ENCODE measurements at places on chromosomes 3 and 15. TPM values are rescaled to one million over a fixed set of nuclear protein-coding genes. Genes with fewer than 3 reads are reported as not detected.
A peak's percentile ranks its signal among the peaks of the same experiment; 100 is the strongest.

DNA sequence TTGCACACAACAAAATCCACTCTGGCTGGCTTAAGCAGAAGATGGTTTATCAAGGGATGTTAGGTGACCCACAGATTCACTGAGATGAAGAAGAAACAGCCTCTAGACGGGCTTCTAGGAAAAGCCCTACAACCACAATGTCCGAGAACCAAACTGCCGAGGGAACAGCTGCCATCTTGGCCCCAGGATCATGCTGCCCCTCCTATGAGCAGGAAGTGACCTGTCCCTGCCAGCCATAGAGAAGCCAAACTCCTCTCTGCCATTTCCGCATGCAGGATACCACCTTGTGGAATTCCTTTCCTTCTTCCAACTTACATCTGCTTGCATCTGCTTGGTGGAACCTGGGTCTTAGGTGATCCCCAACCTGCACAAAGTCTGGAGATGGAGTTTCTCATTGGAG is 11.4 kb upstream of the POMGNT2 start:
- DNase-seq = no peak

GRCh38 chr3:57160076-57160764 is 4.9 kb downstream of the IL17RD start:
- DNase-seq = peak; percentile 74

DNA sequence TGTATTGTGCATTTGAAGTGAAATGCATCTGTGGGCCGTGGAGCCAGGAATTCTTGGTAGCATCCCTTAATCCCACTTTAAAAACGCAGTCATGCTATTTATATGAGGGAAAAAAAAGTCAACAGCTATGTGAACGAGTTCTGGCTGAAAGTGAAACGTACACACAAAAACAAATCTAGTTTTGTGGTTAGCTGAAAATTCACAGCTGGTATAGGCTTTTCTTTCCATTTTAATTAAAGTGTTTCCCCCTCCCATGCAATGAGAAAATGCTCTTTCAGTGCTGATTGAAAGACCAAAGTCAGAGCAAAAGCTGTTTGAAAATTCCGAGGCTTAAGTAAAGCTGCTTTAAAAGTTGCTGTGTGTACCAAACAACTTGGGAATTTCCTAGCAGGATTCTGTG is 297.4 kb downstream of the PLCL2 start:
- DNase-seq = no peak

- no peak for DNase-seq
Measured at GRCh38 chr3:56999547-56999946, 60.9 kb upstream of the SPATA12 start.

DNA sequence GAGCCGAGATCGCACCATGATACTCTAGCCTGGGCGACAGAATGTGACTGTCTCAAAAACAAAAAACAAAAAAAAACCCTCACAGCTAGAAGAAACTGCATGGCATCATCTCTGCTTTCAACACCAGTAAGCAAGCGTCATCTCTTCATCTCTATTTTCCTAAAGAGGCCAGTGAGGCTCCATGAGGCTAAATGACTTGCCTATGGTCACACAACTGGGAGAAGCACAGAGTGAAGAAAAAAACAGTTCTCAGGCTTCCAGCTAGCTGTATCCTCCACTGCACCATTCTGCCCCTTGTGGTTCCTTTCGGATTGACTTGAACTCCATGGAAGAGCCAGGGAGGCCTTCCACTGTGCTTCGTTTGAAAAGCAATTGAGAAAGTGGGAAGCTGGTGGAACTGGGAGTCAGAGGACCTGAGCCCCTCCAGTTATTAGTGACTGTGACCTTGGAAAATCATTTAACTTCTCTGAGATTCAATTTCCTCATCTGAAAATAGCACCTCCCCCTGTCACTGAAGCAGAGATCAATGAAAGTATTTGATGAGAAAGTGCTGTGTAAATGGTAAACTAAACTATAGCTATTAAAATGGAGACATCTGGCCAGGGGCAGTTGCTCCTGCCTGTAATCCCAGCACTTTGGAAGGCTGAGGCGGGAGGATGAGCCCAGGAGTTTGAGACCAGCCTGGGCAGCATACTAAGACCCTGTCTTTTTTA is 32.1 kb upstream of the DENND4A start:
- DNase-seq = no peak

GRCh38 chr3:138670407-138670806 is 61.8 kb downstream of the FAIM start:
- DNase-seq = no peak

GRCh38 chr3:44893097-44893496 is 18.7 kb downstream of the TGM4 start:
- no peak for DNase-seq

MOBP gene
- polyA plus RNA-seq = 0.09 TPM

EID1 gene
- polyA plus RNA-seq = 240 TPM

SPINT1 gene
- polyA plus RNA-seq = 0.49 TPM

SLC35A5 gene
- 24.4 TPM for polyA plus RNA-seq

POLR2M gene
- 38.9 TPM for polyA plus RNA-seq

SLC9C1 gene
- 0.42 TPM for polyA plus RNA-seq

COL6A5 gene
- 0.13 TPM for polyA plus RNA-seq

TERC gene
- 0.35 TPM for polyA plus RNA-seq

FEZF2 gene
- polyA plus RNA-seq = not detected

Measured in forelimb muscle (tissue), 1 donor.